Fibroblast of upper back skin (primary cell): ENCODE measurements at places on chromosomes 3 and 15.
A peak's percentile ranks its signal among the peaks of the same experiment; 100 is the strongest.

DNA sequence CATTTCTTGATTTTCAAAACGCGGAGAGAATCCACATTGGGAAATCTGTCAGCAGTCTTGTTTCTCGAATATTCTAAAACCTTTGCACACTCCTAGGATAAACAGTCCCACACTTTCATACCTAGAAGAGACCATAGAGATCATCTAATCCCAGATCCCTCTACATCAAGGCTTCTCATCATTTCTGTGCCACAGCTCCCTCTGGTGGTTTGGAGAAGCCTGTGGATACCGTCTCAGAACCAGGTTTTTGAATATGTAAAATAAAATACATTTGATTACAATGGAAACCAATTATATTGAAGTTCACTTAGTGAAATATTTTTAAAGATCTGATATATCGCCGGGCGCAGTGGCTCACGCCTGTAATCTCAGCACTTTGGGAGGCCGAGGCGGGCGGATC is 211.9 kb upstream of the GOLGA6L4 start:
- DNase-seq: peak; percentile 28

- DNase-seq: no peak
Measured at GRCh38 chr15:65731926-65732325, 60.2 kb downstream of the DENND4A start.

DNA sequence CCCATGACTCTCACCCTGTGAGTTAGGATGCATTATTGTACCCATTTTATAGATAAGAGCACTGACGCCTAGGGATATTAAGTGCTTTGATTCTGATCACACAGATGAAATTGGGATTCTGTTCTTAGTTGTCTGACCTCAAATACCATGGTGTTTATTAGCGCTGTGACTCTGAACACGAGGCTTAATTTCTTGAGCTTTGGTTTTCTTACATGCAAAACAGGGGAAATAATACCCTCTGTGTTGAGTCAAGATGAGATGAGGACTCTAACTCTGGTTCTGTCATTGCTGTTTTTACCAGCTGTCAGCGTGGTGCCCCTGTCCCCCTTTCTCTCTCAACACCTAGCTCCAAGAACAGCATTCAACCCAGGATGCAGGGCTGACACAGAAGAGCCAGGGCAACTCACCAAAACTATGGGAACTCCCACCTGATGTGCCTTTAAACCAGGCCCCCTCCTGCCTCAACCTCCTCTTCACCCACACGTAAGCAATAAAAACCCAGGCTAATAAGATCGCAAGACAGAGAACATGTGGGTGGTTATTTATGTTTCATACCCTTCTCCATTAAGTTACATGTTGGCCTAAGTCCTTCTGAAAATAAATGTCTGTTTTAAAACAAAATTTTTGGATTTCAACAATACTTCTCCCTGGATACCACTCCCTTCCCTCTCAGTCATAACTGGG is 100.1 kb upstream of the SPATA12 start:
- no peak for DNase-seq

DNA sequence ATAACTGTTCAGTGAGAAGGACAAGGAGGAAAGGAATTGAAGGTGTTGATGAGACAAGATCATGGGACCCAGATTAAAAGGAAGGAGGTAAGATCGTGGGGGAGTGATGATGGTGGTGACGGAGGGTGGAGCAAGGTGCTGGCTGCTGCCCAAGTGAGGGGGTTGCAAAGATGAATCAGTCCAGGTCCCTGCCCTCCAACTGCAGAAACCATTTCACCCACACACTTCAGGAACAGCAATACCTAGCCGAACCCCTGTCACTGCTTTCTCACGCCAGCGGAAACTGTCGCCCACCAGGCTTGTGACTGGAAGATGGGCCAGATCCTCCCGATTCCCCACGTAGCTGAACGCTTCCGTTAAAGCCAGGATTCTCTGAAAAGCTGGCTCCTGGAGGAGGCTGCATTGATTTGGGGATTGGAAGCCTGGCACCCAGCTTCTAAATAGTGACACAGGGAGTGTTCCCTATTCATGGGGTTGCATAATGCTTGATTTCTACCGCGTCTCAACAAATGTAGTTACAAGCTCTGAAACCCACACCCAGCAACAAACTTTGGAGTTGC is 3.2 kb upstream of the LSG1 start:
- no peak for DNase-seq

GRCh38 chr15:31330836-31331235 is 4.2 kb downstream of the KLF13 start:
- no peak for DNase-seq

GRCh38 chr3:122151480-122151879 is 32.0 kb upstream of the CASR start:
- peak; percentile 1 for DNase-seq

- no peak for DNase-seq
Measured at GRCh38 chr3:114374433-114374990, 80.7 kb downstream of the TIGIT start.

- no peak for DNase-seq
Measured at GRCh38 chr3:76463501-76463900, 576.4 kb upstream of the ROBO2 start.

DNA sequence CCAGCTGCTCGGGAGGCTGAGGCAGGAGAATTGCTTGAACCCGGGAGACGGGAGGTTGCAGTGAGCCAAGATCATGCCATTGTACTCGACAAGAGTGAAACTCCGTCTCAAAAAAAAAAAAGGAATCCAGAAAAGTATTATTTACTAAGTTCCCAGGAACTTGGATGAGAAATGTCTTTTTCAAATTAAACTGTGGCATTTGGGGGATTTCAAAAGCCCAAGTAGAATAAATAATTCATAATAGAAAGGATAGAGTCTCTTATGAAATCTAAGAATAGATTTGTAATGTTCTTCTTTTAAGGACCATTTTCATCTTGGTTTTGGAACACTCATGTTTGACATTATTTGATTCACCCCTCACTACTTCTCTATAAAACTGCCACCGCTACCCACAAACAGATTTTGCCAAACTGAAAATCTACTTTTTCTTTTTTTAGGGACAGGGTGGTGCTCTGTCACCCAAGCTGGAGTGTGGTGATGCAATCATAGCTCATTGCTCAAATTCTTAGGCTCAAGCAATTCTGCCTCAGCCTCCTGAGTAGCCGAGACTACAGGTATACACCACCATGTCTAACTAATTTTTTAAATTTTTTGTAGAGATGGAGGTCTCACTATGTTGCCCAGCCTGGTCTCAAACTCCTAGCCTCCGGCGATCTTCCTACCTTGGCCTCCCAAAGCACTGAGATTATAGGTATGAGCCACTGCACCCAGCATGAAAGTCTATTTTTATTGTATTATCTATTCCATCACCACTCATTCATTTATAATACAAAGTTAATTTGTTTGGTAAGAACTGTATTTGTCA is 99.3 kb downstream of the SENP2 start:
- no peak for DNase-seq

GRCh38 chr3:58055314-58055713 is 47.1 kb downstream of the FLNB start:
- no peak for DNase-seq

GRCh38 chr3:158679547-158680000 is 7.1 kb upstream of the LXN start:
- DNase-seq: peak; percentile 23

DNA sequence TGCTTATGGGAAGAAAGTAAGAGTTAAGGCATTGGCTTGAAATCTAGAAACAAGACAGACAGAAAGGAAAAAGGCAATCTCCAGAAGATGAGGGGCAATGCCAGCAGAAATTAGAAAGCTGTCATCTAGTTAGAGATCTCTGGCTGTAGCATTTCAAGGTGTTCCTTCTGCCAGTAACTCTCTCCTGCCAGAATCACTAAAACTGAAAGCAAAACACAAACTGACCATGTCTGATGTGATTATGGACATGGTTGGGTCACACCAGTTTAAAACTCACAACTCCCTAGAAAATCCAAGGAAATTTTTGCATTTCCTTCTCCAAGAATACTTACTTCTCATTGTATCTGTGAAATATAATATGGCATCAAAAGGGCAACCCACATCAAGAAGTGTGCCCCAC is 82.9 kb downstream of the LDHAL6B start:
- no peak for DNase-seq

GRCh38 chr3:148075771-148076716 is 621.7 kb upstream of the AGTR1 start:
- peak; percentile 72 for DNase-seq

GRCh38 chr15:68512598-68512997 is 66.2 kb upstream of the CORO2B start:
- DNase-seq: peak; percentile 41

- DNase-seq: no peak
Measured at GRCh38 chr3:5093731-5094130, 28.4 kb upstream of the ARL8B start.

DNA sequence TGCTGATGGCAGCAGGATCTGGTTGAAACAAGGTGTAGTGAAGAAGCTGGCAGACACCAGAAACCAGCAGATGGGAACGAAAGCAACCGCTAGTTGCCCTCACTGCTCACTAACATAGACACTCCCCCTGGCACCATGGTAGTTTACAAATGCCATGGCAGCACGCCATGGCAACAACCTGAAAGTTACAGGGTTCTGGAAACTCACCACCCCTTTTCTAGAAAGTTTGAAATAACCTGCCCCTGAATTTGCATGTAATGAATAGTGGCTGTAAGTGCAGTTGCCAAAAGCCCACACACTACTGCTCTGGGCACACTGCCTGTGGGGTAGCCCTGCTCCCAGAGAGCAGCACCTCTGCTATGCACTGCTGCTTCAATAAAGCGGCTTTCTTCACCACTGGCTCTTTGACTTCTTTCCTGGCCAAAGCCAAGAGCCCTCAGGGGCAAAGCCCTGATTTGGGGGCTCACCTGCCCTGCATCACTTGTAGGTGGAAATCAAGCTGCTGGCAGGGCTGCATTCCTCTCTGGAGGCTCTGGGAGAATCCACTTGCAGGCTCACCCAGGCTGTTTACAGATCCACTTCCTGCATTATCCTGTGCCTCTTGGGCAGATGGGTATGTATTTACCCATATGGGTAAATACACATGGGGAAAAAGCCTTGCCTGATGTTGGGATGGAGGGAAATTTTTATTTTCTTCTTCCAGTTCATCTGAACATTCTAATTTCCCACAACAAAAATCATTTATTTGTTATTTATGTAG is 2.0 kb upstream of the GP9 start:
- no peak for DNase-seq

DNA sequence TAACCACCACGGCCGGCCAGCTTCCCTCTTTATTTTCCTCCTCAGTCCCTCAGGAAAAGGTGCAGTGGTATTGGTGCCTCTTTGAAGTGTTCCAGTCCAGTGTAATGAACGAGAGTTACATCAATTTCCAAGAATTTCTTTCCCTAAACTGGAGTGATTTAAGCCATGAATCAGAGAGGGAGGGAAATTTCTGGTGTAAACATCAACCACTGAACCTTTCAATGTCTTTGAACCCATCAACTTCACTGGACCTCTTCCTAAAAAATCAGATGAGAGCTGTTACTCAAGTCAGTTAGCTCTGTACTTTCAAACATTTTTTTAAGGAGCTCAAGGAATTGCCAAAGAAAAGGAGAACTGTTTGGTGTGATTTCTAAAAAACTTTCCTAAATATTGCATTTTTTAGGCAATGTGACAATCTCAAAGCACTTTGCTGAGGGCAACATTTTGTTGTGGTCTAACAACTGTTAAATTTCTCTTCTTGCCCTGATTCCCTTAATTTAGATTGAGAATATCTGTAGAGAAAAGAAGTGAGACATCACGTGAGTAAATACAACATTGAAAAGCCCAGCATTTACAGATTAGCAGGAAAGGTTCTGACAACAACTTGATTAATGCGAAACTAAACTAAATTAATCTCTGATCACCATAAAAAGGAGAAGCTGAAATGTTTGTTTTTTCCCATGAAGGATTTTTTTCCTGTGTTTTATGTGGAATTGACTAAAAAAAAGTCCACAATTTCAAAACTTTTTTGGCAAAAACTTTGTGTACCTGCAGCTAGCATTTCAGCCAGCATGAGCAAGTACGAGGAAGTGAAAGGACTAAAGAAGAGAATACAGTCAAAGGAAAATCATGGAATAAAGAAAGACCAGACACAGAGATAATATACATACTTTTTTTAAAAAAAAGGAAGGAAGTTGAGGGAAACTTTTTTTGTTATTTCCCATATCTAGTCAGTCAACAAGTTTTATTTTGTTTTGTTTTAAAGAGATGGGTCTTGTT is 9.1 kb upstream of the DAZL start:
- DNase-seq: peak; percentile 51

DNA sequence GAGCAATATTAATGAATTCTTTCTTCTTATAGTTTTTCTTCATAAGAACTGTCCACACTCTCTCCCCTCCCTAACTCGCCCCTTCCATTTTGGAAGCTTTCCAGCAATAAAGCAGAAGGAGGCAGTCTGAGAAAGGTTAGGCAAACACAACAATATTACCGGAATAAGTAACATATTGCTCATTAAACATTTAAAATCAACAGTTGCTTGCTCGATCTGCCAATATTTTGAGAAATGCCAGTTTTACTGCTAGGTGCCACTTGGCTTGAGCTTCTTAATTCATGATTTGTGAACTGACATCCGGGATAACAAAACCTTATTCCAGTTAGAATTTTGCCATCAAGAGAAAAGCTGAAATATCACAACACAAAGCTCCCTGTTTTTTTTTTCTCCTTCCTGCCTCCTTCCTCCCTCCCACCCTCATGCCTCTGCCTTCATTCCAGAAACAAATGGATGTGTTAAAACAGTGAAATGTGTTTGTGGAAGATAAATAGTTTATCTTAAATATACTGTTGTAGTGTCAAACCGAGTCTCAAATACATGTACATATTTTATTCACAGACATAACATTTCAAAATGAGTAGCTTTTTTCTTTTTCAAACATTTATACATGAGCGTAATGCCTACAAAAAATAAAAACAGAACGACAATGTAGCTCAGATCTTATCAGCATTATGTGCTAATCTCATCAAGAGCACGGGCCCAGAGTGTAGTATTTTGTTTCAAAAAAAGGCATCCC is 253.7 kb downstream of the GAP43 start:
- no peak for DNase-seq

DNA sequence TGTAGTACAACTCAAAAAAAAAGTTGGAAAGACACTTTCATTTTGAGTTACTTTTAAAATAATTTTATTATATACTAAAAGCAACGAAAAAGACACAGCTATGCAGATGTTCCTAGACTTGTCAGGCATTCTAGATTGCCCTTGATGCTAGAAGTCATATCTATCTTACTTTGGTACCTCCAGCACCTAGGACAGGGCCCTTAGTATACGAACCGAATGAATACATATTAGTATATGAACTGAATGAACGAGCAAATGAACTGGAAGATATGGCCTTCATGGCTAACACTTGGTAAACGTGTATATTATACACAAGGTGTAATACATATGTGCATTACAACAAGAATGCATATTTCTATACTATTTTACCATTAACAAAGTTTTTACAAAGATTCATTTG is 24.1 kb downstream of the ATP13A5 start:
- DNase-seq: no peak

DNA sequence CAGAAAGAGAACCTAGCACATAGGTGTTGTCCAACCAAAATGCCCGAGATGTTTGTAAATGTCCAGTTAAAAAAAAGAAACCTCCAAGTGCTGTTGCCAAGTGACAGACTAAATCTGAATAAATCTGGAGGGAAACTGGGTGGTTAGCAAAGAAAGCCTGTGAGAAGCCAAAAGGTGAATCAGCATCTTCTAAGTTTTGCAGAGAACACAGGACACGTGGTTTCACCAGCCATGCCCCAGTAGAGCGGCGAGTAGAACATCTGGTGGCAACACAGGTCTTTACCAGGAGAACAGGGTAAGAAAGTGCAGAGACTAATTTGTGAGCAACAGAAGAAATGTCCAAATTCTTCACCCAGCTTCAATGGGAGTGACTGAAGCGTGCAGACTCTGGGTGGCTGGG is 986.0 kb downstream of the ROBO2 start:
- DNase-seq: no peak
